ENCODE measurements at places on chromosomes 7 and 10.

DNA sequence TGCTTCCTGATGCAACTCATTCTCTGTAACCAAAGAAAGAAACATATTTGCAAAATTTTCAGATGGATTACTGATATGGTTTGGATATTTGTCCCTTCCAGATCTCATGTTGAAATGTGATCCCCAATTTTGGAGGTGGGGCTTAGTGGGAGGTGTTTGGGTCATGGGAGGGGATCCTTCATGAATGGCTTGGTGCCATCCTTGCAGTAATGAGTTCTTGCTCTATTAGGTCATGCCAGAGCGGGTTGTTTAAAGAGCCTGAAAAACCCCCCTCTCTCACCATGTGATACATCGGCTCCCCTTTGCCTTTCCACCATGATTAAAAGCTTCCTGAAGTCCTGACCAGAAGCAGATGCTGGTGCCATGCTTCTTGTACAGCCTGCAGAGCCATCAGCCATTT lies 43.8 kb upstream of the PRKG1 start:
- no peak for DNase-seq

GRCh38 chr7:106313966-106314365 lies 29.2 kb upstream of the NAMPT start:
- no peak for DNase-seq

- DNase-seq = no peak
Measured at GRCh38 chr7:79897166-79897565, 237.5 kb upstream of the GNAI1 start.

DNA sequence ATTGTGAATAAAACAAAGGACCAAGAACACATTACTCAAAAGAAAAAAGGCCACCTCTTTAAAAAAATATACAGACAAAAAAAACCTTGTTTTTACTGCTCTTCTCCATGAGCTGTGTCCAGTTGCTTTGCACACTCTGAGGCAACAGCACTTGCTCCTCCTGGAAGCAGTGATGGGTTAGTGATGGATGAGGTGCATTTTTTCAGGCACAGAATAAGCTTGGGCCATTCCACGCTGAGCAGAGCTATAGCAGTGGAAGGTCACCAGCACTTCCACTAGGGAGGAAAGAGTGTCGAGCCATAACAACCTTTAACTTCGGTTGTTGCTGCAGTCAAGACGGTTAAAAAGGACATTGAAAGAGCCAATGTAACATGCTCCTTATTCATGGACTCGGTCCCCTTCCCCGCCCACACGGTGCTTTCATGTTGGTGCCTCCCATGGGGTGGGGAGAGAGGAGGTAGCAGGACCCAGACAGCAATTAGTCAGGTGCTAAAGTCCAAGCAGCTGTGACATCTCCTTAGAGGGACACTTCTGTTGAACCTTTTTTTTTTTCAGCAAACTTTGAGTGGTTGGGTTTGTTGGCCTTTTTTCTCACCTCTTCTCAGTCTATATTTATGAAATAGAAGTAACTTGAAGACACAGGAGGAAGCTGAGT lies 136.5 kb upstream of the ADARB2 start:
- no peak for DNase-seq

DNA sequence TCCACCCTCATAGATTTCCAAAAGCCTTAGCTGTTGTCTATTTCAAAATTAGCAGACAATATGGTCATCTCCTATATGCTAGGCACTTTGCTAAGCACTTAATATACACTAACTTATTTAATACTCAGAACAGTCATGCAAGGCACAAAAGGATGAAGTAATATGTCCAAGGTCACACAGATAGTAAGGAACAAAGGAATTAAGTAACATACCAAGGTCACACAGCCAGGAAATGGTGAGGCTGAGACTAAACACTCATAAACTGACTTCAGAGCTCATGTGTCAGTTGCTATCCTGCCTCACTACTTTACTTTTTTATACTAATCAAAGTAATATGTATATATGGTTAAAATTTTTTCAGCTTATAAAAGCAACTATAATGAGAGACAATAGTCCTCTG lies 23.6 kb upstream of the HIBADH start:
- DNase-seq = no peak

GRCh38 chr10:51144161-51144781 lies 70.0 kb downstream of the PRKG1 start:
- no peak for DNase-seq

GRCh38 chr10:101183458-101184183 lies 45.6 kb downstream of the LBX1 start:
- no peak for DNase-seq

- no peak for DNase-seq
Measured at GRCh38 chr10:72020914-72021809, 57.0 kb downstream of the CHST3 start.

DNA sequence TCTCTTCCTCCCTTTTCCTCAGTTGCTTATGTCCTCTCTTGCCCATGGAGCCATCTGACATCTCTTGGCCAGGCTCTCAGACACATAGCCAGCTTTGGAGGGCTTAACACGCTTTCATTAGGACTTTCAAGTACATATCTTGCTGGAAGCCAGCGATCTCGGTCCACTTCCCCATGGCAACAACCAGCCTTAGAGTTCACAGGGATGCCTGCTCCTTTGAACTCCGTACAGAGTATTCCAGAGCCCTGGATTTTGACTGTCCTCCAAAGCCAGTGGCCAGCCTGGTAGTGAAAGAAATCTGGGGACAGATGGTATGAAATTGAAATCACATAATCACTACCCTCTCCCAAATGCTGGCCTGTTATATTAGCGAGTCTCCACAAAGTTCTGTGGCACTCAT lies 370.5 kb upstream of the NPVF start:
- DNase-seq = no peak

DNA sequence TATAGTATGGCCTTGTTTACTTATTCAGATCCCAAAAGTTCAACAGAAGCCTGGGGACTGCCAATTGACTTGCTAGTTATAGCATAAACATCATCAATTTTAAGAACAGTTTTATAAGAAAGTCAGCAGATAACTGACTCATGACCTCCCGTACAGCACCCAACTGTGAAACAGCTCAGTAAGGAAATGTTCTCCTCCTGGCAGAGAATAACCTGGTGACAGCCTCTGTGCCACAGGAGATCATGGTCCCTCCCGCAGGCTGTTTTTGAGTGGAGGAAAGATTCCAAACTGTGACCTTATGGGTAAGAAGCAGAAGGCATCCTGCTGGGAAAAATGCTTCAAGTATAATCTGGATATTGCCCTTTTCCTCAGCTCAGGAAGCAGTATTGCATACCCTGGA lies 182.5 kb downstream of the SEMA3D start:
- DNase-seq = no peak

- no peak for DNase-seq
Measured at GRCh38 chr10:112775892-112776674, 174.0 kb upstream of the TCF7L2 start.

- no peak for DNase-seq
Measured at GRCh38 chr7:27575613-27576012, 87.1 kb downstream of the HIBADH start.

- DNase-seq = no peak
Measured at GRCh38 chr10:18658271-18659124, 733 bp upstream of the ARL5B start.

DNA sequence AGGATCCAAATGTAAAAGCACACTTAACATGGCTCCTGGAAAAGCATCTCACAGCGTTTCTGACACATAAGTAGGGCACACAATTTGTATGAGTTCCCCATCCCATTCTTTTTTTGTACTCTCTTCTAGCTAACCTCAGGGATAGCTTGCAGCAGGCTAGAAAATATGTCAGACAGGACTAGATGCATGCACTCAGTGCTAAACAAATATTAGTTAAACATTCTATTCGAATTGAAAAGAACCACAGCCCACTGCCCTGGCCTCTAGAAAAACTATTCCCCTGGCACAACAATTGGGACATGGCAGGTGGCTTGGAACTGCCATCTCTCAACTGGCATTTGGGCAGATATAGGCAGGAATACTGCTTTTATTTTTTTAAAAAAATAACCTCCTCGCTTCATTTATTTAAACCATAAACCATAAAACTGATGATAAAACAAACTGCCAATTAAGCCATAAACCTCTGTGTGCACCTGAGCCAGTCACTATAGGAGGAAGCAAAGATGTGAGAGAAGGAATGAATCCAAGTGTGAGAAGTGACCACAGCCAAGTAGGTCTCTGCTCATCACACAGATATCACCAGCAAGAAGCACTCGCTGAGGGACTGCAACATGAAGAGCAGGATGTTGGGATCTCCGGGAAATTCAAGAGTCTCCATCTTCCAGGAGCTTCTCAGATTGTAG lies 394.1 kb downstream of the NEBL start:
- no peak for DNase-seq

DNA sequence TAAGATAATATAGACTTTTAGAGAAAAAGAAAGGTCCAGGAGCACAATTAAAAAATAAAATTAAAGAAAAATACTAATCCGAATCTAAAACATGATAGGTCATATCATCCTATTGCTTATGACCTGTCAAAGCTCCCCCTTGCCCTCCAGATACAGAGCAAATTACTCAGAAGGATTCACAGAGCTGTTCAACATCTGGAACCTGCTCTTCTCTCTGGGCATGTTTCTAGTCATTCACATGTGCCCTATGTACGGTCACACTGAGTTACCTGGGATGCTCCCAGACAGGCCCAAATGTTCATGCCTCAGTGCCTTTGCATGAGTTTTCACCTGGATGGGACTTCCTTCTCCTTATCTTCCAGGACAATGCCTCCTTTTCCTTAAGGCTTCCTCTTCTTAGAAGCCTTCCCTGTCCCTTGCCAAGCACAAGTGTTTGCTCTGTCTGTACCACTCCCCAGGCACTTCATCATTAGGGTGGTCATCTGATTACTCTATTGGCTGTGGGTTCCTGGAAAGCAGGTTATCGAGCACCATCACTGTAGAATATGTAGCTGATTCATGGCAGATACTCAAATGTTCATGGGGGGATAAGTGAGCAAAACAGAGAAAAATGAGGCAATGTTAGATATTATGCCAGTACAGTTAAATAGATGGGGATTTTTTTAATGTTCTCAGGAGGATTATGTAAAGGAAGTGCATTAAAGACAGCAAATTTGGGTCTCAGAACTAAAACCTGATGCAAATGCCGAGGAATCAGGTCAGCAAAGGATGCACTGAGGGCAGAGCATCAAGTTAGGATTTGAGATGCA lies 12.0 kb upstream of the AOAH start:
- DNase-seq = no peak

GRCh38 chr7:10463701-10464100 lies 510.0 kb upstream of the PHF14 start:
- DNase-seq = no peak

GRCh38 chr7:142669074-142669654 lies 80.1 kb upstream of the PRSS1 start:
- no peak for DNase-seq

- peak; percentile 73 for DNase-seq
Measured at GRCh38 chr10:126041804-126042231, 145.5 kb downstream of the FANK1 start.

- DNase-seq = no peak
Measured at GRCh38 chr10:71939304-71939703, 24.9 kb upstream of the CHST3 start.

GRCh38 chr10:27100813-27101347 lies 586 bp upstream of the ANKRD26 start:
- no peak for DNase-seq

DNA sequence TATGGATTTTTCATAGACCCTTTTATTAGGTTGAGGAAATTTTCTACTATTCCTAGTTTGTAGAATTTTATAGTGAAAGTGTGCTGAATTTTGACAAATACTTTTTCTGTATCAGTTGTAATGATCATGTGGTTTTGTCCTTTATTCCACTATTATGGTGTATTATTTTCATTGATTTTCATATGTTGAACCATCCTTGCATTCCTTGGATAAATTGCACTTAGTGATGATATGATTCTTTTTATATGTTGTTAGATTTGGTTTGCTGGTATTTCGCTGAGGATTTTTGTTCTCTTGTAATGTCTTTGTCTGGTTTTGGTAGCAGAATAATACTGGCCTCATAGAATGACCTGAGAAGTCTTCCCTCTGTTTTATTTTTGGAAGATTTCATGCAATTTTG lies 140.6 kb upstream of the CDK6 start:
- no peak for DNase-seq

- DNase-seq = no peak
Measured at GRCh38 chr10:5325076-5325475, 39.7 kb upstream of the UCN3 start.

DNA sequence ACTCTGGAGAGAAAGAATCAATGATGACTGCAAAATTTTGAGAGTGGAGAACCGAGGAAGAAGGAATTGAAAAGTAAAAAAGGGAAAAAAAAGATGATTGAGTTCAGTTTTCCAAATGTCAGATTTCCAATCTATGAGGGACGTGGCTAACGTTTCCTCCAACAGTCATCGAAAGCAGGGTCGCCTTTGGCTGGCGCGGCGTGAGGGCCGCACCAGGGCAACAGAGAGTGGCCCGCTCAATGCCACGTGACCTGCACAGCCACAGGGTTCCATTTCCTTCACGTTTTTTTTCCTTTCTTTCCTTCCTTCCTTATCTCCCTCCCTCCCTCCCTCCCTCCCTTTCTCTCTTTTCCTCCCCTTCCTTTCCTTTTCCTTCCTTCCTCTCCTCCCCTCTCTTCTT lies 101.9 kb downstream of the WDR37 start:
- DNase-seq = no peak

GRCh38 chr10:101972761-101973160 lies 83.2 kb downstream of the ARMH3 start:
- no peak for DNase-seq

GRCh38 chr7:50994753-50995319 lies 212.1 kb upstream of the GRB10 start:
- DNase-seq = no peak

DNA sequence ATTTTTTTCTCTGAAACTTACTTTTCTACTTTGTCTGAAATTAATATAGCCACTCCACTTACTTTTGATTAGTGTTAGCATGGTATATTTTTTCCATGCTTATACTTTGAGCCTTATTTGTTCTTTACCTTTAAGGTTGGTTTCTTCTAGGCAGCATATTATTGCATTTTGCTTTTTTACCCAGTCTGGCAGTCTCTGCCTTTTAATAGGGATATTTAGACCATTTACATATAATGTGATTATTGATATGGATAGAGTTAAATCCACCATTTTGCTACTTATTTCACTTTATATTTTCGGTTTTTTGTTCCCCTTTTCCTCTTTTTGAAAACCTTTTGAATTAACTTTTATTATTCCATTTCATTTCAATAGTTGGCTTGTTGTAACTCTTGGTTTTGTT lies 30.3 kb downstream of the CYP26A1 start:
- no peak for DNase-seq

GRCh38 chr10:98328640-98329039 lies 60.6 kb upstream of the LOXL4 start:
- no peak for DNase-seq

GRCh38 chr7:38163671-38164070 lies 14.4 kb upstream of the STARD3NL start:
- DNase-seq = no peak

DNA sequence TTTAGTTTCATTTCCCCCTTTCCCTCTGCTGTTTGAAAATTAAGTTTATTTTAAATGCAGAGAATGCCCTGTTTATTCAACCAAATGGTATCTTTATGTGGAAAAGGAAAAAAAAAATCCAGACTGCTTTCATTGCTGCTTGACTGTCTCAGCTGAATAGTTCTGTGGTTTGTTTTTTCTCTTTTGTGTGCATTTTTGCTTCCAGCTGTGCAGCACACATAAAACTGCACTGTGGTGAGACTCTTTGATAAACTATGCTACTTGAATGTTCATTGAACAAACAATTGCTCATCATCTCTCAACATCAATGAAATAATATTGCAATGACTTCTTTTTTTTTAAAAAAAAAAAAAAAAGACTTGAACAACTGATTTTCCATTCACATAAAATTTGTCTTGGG lies 78.6 kb upstream of the GLI3 start:
- no peak for DNase-seq

- DNase-seq = no peak
Measured at GRCh38 chr10:22426653-22427052, 81.4 kb downstream of the SPAG6 start.

All from DMS79 (cell line).